ENCODE measurements at places on chromosomes 1 and 21.
A peak's percentile ranks its signal among the peaks of the same experiment; 100 is the strongest.

DNA sequence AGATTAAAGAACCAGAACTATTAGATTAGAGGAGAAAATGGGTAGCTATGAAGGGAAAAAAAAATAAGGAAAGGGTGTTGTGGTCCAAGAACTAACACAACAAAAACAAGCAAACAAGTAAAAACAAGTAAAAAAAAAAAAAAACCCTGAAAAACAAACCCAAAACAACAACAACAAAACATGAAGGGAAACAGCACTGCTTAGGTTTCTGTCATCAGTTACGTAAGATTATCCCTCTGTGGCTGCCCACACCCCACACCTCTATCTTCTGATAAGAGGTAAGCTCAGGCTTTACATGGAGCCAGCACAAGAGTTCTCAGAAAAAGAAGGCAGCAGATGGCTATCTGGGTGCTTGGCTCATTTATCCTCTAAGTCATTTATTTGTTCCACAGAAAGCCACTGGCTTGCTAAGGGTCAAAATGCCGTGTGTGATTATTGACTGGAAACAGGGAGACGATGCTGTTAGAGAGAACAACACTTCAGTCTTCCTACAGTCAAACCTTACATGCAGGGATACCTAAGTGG, 57.5 kb downstream of the KIAA0319L start:
- no peak for DNase-seq

GRCh38 chr1:170836141-170836540, 99.2 kb upstream of the MROH9 start:
- no peak for DNase-seq

DNA sequence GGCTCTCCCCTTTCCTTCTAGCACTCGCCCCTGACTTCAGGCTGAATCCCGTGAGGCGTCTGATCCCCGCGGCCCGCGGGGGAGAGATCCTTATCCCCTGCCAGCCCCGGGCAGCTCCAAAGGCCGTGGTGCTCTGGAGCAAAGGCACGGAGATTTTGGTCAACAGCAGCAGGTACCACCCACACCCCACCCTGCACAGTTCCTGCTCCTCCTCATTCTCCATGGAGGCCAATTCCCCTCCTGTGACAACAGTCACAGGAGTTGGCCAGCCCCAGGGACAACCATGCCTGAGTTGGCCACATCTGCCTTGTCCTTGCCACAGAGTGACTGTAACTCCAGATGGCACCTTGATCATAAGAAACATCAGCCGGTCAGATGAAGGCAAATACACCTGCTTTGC, 20.0 kb downstream of the TMEM81 start:
- DNase-seq, result no peak

- DNase-seq, result no peak
Observed at GRCh38 chr1:199794105-199794863, 233.2 kb upstream of the NR5A2 start.

DNA sequence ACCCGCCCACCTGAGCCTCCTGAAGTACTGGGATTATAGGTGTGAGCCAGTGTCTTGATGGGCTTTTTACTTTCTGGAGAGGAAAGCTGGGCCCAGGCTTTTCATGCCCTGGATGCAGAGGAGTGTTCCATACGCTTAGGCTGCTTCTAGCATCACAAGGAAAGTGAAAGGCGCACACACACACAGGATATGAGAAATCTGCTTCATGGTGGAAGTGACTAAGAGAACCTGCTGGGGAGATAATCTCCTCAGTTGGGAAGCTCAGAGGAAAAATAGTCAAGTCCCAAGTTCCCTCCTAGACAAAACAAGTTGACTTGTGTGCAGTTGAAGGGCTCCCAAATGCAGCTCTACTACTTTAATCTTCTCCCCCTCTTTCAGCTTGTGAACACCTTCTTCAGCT, 2.2 kb downstream of the NUDC start:
- no peak for DNase-seq

DNA sequence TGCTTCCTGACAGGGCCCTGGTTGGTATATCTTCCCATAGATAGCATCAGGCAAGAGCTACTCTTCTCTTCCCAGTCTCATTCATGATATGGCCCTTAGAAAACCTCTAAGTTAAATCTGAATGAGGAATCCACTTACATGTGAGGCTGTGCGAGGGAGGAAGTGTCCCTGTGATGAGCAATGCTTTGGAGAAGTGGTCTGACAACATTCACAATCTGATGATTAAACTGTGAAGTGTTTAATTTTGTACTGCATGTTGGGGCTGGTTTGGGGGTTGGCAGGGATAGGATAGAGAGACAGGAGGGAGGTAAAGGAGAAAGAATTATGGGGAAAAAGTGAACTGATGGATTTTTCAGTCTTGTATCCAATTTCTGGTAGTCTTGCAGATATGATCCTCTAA, 421.2 kb upstream of the DAB1 start:
- DNase-seq, result no peak

- peak; percentile 73 for DNase-seq
Observed at GRCh38 chr1:34918977-34919561, 10.4 kb downstream of the DLGAP3 start.

DNA sequence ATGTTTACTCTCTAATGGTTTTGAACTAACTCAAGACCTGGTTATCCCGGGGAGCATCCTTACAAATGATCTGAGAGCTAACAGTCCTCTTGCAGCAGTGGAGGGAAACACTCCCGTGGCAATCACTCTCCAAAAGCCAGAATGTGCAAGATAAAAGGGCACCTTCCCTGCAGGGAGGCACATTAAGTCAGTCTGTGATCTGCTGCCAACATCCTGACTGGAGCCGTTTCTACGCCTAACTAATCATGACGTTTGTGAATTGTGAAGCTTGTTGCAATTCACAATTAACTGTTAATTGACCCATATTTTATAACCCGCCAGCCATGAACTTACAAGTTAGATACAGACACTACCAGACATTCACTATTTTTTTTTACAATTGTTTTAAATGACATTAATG, 52.1 kb upstream of the LGALS8 start:
- DNase-seq, result peak; percentile 29

- DNase-seq, result no peak
Observed at GRCh38 chr1:19361611-19362147, 49.6 kb downstream of the SLC66A1 start.

DNA sequence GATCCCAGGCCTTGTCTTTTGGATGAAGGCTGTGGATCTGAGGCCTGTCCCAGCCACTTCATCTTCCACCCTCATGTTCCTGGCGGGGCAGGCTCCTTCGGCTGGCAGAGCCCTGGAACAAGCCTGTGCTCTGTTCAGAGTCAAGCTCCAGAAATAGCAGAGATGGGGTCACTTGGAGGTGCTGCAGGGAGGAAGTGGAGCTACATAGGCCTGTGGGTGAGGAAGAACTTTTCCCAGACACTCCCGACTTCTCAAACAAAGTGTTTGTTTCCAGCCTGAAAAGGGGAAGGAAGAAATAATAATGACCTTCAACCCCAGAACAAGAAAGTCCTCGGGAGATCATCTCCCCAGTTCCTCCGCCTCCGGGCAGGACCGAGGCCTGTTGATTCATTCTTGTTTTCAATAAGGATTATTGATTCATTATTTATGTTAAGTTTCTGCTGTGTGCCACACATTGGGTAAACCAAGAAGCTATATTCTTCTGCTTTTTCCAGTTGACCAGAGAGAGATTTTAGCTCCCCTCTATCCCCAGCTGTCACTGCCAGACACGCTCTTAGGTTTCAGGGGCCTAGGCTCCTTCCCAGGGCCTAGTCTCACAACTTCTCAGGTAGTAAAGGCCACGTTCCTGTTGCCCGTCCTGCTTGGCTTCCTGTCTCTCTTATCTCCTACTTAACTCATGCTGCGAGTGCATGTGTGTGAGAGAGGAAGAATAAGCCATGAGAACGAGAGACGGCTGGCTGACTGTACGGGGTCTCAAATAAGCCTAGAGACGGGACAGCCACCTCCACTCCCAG, 16.9 kb downstream of the IKBKE start:
- no peak for DNase-seq

GRCh38 chr1:40435471-40435870, 14.8 kb upstream of the ZFP69B start:
- no peak for DNase-seq

- DNase-seq, result no peak
Observed at GRCh38 chr1:234504969-234505768, 26.2 kb upstream of the TARBP1 start.

GRCh38 chr1:187951817-187952216, 1123.1 kb downstream of the PLA2G4A start:
- no peak for DNase-seq

- no peak for DNase-seq
Observed at GRCh38 chr1:16372535-16373285, 5.7 kb downstream of the SZRD1 start.

DNA sequence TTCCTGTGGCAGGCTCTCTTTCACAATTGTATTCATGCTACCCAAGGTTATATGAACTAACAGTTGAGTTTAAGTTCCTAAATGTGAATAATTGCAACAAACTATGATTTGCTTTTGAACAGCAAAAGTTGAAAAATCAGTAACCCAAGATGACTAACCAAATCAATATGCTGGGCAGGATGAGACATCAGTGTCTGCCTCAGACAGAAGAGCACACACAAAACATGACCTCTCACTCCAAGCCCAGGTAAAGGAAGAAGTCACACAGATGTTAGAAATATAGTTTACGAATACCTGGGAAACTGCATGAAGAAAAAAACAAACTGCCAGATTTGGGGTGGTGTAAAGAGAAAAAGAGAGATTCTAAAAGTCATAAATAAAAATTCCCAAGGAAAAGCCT, 3.5 kb downstream of the OR2L13 start:
- no peak for DNase-seq

DNA sequence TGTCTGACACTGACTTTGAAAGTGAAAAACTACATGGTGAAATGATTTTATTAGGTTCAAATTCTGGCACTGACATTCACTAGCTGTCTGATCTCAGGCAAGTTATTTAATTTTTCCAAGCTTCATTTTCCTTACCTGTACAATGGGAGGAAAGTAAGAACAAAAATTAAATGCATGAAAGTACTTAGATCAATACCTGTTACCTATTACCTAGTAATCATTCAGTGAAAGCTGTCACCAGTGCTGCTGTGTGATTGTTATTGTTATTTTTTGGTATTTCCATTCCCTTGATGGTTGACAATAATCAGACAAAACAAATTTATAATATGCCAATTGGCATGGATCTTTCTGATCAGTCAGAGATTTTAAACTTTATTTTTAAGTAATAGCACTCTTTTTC, 1.6 kb downstream of the C8A start:
- DNase-seq, result no peak

DNA sequence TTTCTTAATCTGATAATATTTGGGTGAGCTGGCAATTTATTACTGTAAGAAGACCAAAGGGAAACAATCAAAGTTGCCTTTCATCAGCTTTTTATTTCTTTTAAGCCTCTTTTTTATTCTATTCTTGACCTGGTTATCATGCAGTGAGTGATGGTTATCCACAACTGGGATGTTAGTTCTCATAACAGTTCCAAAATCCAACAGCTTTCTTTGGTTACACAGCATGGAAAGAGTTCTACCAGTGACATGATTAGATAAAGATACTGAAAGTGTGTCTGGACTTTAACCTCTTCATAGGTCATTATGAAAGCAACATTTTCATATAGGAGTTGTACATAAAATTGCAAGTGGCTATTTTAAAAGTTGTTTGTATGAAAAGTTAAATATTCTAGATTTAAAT, 163.0 kb downstream of the SYT2 start:
- DNase-seq, result no peak

DNA sequence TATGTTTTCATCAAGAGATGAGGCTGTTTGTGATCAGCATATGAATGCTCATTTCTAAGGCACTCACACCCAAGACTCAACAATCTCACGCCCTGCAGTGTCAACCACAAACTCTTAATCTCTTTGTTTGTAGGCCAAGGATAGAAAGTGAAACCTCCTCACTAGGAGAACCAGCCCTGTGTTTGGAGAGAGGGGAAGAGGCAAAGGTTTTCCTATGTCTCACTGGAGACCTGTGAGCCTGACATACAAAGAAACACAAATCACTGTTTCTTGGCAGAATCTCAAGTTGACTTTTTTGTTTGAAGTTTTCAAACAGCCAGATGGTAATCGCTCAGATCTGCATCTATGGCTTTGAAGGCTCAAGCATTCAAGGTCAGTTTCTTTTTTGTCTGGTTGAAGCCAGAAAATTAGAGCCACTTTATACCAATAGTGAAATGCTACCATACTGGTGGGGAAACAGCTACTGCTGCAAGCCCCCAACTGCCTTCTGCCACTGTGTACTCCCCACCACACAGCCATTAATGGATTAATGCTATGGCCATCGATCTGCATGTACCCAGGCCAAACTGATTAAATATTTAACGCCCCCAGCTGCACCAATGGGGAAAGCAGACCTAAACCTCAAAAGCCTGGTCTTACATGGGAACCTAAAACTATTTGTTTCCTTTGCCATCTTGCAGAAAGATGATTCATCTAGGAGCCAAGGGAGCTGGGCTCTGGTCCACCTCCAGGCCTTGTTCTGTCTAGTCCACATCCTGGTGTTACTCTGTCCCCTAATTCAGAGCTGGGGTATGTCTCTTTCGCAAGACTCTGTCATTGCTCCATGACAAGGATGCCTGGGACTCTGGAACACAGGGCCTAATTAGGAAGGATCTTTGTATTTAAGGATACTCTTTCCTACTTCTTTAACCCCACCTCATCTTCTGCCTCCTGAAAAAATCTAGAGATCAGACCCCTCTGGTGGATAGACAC, 16.3 kb downstream of the PDZK1 start:
- DNase-seq, result no peak

DNA sequence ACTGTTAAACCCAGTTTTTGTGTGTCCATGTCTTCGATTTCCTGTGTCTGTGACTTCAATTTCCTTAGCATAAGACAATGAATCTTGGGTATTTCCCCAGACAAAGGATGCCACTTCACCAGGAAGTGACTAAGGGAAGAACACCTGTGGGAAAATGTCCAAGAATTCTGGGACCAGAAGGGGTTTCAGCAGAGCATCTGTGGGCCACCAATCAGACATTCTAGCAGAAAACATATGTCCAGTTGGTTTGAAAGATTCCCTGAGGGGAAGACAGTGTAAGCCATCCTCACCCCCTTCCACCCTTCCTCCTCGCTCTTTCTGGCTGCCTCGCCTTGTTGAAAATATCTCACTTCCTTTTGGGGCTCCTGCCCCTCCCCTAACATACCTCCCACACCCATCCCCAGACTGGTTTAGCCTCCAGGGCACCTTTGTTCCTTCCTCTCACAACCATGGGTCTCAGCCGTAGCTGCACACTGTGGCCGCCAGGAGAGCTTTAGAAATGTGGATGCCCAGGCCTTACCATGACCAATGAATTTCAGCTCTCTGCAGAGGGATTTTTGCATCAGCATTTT, 25.5 kb upstream of the IFNAR1 start:
- no peak for DNase-seq

DNA sequence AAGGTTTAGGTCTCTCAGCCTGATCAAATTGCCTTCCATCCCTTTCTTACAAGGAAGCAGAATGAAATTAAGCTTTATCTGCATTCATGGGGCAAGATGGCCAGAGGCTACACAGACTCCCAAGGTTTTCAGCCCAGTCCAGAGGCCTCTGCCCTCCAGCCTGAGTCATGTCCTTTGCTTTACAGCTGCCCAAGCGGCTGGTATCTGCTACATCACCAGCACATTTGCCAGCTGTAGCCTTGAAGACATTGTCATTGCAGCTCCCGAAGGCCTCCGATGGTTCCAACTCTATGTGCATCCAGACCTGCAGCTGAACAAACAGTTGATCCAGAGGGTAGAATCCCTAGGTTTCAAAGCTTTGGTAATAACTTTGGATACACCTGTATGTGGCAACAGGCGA, 16.0 kb downstream of the HAO2 start:
- DNase-seq, result no peak

GRCh38 chr1:33007190-33008050, 29.3 kb downstream of the AK2 start:
- DNase-seq, result peak; percentile 28
